ENCODE measurements at places on chromosomes 2 and 18.

DNA sequence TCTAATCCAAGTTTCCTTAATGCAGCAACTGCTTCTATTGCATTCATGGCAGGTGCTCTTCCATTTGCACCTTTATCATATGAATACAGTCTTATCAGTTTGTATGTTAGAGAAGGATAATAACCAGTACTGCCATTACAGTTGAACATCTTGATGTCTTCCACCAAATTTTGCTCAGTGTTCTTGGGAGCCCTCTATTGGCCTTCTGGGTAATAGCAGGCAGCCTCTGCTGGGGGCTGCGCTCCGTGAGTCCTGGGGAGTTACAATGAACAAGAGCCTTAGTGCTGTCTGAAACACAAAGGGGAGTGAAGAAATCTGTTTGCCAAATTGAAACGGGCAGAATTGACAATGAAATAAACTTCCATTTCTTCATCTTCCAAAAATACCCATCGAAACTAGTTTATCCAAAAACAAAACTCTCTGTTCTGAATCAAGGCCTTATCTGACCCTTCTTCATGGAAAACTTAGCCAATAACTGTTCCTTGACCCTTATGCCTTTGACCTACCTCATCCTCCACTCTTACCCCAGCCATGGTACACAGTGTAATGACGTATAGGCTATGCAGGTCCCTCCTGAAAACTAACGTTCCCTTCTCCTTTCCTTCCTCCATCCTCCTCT, 79.9 kb downstream of the ALK start:
- DNase-seq, result peak; percentile 34

DNA sequence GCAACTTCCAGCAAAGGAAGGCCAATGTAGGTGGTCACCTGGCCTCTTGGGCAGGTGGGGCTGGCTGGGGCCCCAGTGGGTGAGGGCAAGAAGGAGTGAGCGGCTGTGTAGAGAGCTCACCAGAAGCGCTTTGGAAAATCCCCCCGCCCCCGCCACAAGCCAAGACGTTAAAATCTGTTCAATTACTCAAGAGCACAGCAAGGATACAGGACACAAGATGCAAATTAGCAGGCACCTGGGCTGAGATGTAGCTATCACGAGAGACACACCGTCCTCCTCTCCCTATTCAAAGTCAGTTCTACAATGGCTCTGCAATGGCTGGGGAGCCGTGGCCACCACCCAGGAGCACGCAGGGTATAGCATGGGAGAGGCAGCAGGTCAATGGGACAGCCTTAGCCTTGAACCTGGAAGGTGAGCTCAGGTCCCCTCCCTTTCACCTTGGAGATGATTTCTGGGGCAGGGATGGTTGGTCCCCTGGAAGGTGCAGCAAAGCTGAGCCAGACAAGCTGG, 38.5 kb upstream of the GPR17 start:
- DNase-seq, result no peak

GRCh38 chr2:953975-954686, 3.5 kb downstream of the SNTG2 start:
- no peak for DNase-seq

DNA sequence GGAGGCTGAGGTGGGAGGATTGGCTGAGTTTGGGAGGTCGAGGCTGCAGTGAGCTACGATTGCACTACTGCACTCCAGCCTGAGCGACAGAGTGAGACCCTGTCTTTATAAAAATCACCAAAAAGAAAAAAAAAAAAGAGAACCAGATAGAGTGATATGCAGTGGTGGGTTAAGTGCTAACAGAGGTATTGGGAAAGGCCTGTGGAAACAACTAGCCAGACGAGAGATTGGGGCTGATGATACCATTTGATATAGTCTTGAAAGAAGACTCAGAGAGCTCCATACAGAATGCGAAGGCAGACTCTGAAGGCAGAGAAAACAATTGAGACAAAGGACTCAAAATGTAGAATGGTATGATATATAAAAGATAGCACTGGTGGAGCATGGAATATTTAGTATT, 134.1 kb downstream of the CDC42EP3 start:
- DNase-seq, result no peak

DNA sequence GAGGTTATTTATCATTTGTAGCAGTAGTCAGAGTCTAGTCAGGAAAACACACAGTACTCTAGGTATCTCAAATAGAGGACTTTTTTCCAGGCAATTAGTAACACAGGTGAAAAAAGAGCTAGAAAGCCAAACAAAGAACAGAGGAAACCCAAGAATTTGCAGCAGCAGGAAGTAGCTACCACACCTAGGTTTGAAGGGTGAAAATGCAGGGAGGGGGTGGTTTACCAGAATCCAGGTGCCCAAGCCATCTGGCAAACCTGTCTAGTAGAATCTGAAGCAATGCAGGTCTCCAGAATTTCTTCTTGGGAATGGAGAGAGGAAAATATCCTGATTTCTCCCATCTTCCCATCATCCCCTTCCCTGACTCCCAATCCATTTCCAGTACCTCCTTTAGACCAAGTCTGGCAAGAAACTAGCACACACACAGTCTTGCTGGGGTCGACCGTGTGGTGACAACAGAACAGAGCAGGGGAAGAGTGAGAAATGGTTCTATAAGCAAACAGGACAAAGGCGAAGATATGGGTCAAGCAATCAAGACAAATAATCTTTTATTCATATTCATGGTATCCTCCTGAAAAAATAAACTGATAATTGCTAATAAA, 231.9 kb upstream of the MMADHC start:
- no peak for DNase-seq

GRCh38 chr2:241103176-241103595, 1.1 kb upstream of the MTERF4 start:
- DNase-seq, result no peak

- DNase-seq, result no peak
Observed at GRCh38 chr2:181900007-181900651, 8.6 kb downstream of the ITPRID2 start.

DNA sequence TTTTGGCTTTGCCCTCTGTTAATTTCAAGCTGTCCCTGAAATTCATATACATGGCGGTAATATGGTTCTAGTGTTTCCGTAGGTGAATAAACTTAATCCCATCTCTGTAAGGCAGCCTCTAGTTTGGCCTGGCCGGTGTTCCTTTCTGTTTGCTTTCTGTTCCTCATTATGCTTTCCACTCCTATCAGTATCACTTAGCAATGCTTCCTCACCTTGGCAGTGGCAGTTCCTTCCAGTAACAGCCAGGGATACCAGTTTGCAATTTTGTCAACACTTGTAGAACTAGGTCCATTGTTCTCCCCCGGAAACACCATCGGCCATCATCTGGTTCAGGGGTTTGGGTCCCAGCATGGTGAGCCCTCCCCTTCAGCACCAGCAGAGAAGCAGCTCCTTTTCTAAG, 18.2 kb upstream of the TNP1 start:
- DNase-seq, result no peak

DNA sequence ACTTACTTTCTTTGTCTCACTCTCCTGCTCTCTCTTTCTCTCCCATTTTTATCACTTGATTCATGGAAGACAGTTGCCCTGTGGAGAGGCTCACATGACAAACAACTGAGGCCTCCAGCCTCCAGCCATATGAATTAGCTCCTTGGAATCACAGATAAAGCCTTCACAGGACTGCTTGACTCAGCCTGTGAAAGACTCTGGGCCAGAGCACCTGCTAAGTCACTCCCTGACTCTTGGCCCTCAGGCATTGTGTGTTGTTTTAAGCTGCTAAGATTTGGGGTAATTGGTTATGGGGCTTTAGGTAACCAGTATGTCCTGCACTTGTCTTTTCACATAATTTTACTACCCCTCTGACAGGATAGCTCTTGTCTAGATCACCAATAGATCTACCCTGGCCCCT, 334.9 kb downstream of the SOX11 start:
- no peak for DNase-seq

DNA sequence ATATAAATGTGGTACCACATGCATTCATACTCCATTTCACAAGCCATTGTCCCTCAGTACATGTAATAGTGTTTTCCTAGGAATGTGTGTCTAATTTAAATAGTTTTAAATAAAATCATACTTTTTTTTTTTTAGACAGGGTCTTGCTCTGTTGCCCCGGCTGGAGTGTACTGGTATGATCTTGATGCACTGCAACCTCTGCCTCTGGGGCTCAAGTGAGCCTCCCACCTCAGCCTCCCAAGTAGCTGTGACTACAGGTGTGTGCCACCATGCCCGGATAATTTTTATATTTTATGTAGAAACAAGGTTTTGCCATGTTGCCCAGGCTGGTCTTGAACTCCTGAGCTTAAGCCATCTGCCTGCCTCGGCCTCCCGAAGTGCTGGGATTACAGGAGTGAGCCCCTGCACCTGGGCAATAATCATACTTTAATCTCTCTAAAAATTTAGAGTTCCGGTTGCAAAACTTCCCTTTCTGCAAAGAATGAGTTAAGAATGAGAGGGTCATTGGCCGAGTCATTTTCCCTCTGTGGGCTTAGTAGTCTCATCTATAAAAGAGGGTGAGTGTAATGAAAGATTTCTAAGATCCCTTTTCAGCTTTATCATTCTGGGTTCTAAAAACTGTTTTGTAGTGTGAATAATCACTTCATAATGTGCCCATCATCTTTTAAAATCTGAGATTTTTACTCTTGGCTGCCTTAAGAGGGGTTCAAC, 116.0 kb upstream of the PELI1 start:
- DNase-seq, result no peak

GRCh38 chr18:48869591-48869990, 81.2 kb downstream of the SMAD7 start:
- DNase-seq, result no peak

- DNase-seq, result no peak
Observed at GRCh38 chr18:10951631-10952544, 197.5 kb downstream of the PIEZO2 start.

DNA sequence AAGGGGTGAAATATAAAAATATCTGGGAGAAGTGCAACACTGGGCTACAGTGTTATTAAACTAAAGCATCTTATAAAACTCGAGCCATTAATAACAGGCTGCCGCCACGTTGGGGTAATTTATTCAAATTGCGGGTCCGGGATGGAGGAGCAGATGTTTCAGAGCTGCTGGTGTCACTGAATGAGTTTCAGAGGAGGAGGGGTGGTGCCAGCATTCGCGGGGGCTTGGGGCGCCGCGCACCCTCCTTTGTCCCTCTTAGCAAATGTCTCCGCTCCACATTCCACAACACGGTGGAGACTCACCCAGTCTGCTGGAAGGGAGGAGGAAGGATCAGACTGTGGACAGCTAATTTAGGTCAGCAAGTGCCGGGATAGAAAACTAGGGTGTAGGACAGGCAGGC, 260.5 kb downstream of the CELF4 start:
- DNase-seq, result no peak

All from NCI-H460 (cell line).